ENCODE measurements at places on chromosomes 2 and 18.

DNA sequence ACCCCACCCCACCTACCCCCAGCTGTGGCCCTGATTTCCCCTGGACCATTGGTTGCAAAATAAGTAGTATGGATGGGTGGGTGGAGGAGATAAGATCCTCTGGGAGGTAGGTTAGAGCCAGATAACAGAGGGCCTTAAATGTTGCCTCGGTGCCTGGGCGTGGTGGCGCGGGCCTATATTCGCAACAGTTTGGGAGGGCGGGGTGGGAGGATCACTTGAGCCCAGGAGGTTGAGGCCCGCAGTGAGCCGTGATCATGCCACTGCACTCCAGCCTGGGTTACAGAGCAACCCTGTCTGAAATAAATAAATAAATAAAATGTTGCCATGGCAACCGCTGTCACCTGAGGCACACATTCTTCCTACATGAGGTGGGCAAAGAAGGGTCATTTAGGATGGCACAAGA, 103.3 kb upstream of the GATA6 start:
- DNase-seq: no peak

- DNase-seq: no peak
Measured at GRCh38 chr2:183898641-183899040, 699.7 kb upstream of the ZNF804A start.

DNA sequence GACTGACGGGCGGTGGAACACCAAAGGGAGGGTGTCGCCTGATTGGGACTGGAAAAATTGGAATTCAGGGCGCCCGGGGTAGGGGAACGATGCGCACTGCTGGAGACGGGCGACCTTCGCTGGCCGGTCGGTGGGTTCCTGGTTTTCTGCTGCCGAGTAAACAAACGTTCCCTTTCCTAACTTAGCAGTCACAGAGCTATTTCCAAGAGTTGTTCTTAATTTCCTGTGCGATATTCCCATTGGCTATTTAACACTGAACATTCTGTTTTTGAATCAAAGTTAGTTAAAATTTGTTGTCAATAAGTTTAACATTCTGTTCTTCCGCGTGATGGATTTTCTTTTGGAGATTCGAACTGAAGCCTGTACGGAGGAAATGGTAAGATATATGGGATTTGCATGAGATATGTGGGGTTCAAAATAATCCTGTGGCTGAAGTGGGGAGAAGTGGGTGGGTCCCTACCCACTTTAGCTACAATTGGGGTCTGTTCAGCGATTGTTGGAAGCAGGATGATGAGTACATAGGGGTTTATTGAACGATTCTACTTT, 862 bp downstream of the C18orf54 start:
- DNase-seq: no peak

DNA sequence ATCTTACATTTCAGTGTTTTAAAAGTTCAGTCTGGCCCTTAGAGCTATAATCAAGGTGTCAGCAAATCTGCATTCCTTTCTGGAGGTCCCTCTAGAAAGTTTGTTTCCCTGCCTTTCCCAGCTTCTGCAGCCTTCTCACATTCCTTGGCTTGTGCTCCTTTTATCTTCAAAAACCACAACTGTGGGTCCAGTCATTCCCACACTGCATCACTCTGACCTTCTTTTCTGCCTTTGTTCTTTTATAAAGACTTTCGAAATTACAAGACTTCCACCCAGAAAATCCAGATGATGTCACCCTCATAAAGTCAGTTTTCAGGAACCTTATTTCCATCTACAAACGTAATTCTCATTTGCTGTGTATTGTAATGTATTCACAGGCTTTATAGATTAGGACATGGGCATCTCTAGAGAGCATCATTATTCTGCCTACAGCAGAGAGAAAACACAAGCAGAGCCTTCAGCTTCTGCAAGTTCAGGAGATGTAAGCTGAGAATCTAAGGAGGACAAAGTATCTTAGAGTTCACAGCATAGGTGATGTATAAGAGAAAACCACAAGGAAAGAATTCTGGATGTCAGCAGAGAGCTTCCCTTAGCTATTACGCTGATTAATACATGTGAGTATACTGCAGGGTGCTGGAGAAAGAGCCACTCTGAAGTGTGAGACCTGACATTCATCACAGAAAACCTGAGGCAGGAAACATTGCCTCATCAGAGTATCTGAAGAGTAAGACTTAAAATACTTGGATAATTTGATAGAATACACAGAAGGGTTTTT, 1100.2 kb downstream of the CBLN2 start:
- DNase-seq: no peak

DNA sequence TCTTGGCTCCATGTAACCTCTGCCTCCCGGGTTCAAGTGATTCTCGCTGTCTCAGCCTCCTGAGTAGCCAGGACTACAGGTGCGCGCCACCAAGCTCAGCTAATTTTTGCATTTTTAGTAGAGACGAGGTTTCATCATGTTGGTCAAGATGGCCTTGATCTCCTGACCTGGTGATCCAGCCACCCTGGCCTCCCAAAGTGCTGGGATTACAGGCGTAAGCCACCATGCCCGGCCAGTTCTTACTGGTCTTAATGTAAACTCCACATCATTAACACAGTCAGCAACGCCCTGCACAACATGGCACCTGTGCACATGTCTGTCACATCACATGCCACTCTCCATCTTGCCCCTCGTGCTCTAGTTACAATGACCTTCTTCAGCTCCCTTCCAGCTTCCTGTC, 5.8 kb upstream of the KIF3C start:
- no peak for DNase-seq

DNA sequence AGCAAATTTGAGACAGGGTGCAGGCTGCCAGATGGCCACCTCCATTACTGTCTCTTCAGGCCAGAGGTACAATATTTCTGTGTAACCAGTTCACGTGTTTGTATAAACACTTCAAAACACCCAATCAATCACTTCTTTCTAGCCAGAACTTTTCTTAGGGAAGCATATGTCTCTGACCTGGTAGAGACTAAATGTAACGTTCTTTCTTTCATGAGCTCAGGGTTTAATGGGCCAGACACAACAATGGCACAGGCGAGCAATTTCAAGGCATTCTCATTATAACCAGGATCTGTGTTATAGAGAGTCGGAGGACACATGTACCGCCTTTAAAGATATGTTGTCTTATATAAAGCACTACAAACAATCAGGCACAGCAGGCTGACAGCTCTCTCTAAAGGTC, 1846.4 kb upstream of the PIK3C3 start:
- no peak for DNase-seq

DNA sequence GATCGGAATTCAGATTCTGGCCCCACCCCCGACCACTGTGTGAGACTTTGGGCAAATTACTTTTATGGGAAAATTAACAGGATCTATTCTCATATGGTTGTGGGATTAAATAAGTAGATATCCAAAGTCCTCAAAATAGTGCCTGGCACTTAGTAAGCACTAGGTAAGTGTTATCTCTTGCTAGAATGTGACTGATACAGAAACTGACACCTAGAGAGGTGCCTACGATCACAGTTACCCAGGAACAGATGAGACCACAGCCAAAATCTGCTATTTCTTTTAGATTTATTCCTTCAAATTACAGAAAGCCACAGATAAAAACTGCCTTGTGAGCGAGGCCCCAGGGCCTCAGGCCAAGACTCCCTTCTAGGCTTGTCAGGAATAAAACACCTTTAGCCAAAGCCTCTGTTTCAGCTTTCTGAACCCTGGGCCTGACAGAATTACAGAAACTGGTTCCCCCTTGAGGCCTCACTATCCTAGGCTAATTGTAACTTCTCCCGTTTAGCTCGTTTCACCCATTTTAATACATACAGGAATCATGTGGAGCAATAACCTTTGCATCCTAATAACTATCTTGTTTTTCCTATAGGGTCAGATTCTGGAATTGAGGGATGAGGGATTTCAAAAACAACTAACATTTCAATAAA, 22.3 kb upstream of the CHMP1B start:
- no peak for DNase-seq

DNA sequence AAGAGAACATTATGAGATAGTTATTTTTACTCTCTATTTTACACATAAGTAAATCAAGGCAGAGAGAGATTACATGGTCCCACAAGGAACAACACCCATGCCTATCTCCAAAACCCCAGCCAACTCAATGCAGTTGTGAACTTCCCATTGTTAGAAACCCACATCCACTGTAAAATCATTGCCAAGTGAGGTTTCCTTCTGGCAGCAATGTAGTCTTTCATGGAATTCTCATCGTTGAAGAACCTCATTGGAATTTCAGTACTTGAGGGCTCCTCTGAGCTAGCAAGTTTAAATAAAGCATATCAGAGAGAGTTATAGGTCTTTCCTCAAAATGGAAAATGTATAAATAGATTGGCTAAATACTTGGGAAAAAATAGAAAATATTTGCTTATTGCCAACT, 105.2 kb downstream of the RAD51AP2 start:
- DNase-seq: no peak

DNA sequence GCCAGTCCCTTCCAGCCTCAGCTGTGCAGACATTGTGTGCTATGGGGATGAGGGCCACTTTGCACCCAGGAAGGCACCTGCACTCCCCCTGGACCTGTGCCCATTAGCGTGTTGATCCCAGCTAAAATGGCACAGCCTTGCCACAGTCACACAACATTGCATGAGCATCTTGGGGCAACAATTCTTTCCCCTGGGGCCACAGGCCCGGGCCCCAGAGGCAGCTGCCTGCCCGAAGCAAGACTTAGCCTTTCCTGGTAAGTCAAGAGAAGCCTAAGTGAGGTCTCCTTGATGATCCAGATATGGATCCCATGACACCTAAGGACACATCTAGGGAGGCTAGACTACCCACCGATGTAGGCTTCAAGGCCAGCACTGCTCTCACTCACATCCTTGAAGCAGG, 202.1 kb downstream of the BCL11A start:
- no peak for DNase-seq

DNA sequence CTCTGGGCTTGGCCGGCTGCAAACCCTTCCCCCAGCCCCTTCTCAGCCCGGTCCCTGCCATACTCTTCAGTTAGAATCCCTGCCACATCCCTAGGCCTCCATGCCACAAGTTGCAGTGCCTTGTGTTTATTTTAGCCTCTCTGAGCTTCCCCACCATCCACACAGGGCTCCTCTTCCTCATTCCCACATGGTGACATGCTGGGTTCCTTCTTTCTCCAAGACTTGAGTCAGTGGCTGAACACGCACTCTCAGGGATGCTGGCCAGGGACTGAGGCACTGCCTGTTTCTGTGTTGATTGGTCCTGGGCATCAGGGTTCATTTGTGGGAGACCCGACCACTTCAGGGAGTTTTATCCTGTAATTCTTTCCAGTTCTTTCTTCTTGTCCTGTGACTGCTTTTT, 56.3 kb downstream of the KCNS3 start:
- DNase-seq: no peak

- peak; percentile 83 for DNase-seq
Measured at GRCh38 chr2:234335661-234336228, 161.1 kb downstream of the ARL4C start.

Data from NCI-H524 (cell line).